ENCODE measurements at places on chromosomes 4 and X.

- no peaks in the 10 kb centered on the region for H3K36me3 ChIP-seq
- no peaks in the 10 kb centered on the region for H3K27me3 ChIP-seq
- H3K4me1 ChIP-seq = peaks cover 81% of the 10 kb centered on the region
- DNase-seq = no peak
- peak overlapping the region; percentile 77 for H3K27ac ChIP-seq
- H3K4me3 ChIP-seq = peak overlapping the region; percentile 42
Observed at GRCh38 chr4:143358419-143358818, 21.7 kb downstream of the GAB1 start.

DNA sequence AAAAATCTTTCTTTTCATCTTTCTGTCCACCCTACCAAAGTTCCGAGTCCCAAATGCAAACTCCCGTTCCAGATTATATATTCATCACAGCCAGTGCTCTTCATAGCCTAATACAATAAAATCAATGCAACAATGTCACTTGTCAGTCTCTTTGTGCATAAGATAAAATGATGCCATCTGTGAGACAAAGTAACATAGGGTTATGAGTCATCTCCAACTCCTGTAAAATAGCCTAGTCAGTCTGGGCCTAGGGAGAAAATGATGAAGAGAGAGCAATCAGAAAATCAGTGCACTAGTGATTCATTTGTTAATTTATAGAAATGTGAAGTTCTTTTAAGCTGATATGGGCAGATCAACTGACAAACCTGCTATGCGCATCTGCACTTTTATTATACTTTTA is 689.1 kb upstream of the DIAPH2 start:
- no peak overlapping the region for H3K27ac ChIP-seq
- no peak for DNase-seq
- H3K27me3 ChIP-seq = no peaks in the 10 kb centered on the region
- H3K4me1 ChIP-seq = no peaks in the 10 kb centered on the region
- no peak overlapping the region for H3K4me3 ChIP-seq

GRCh38 chr4:176769514-176769913 is 23.2 kb downstream of the VEGFC start:
- H3K27me3 ChIP-seq = no peaks in the 10 kb centered on the region
- H3K27ac ChIP-seq = no peak overlapping the region
- no peaks in the 10 kb centered on the region for H3K36me3 ChIP-seq
- H3K4me3 ChIP-seq = no peak overlapping the region
- H3K4me1 ChIP-seq = no peaks in the 10 kb centered on the region
- DNase-seq = no peak

GRCh38 chrX:57596516-57596915 is 4.7 kb downstream of the ZXDB start:
- H3K4me3 ChIP-seq = peak overlapping the region; percentile 52
- H3K27ac ChIP-seq = peak overlapping the region; percentile 53
- H3K4me1 ChIP-seq = peaks cover 27% of the 10 kb centered on the region

- H3K4me3 ChIP-seq = no peak overlapping the region
- H3K36me3 ChIP-seq = no peaks in the 10 kb centered on the region
- no peaks in the 10 kb centered on the region for H3K4me1 ChIP-seq
- no peak overlapping the region for H3K27ac ChIP-seq
Observed at GRCh38 chrX:71438750-71439149, 72.6 kb downstream of the TAF1 start.

DNA sequence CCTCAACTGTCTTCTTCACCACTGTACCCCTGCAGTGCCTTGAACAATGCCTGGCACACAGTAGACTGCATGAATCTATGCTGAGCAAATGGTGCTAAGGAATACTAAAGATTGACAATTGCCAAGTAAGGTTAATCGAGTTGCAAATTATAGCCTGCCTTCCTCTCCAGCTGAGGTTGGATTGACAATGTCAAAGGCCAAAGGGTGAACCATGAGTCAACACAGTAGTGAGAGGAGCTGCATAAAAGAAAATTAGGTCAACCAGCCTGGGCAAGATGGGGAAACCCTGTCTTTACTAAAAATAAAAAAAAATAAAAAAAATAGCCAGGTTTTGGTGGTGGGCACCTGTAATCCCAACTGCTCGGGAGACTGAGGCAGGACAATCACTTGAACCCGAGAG is 97.1 kb upstream of the BMPR1B start:
- no peaks in the 10 kb centered on the region for H3K27me3 ChIP-seq
- H3K36me3 ChIP-seq = peaks cover 31% of the 10 kb centered on the region
- no peak overlapping the region for H3K4me3 ChIP-seq
- DNase-seq = no peak
- no peaks in the 10 kb centered on the region for H3K4me1 ChIP-seq

All from thoracic aorta (tissue), 2 donors.